ENCODE measurements at places on chromosomes 13 and 19. TPM values are rescaled to one million over a fixed set of nuclear protein-coding genes. Genes with fewer than 3 reads are reported as not detected.

The CD22 gene
- 0.72 TPM for polyA plus RNA-seq

The RFPL4A gene
- 0.26 TPM for polyA plus RNA-seq

The NAPSA gene
- polyA plus RNA-seq, result 0.74 TPM

DNA sequence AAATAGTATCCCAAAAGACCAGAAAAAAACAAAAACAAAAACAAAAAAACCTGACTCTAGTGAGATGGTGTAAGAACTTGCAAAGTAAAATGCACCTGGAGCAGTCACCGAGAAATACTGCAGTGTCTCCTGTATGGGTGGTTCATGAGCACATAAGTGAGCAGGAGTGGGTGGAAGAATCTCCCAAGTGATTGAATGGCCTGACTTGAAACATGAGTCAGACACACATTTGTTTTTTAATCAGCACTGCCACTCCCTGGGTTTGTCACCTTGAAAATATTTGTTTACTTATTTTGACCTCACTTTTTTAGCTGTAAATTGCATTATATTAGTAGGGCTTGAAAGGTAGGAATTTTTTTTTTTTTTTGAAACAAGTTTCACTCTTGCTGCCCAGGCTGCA is 2.0 kb downstream of the ZNF431 start:
- DNase-seq, result no peak

GRCh38 chr13:113324398-113324797 is 27.4 kb downstream of the LAMP1 start:
- DNase-seq, result no peak

- DNase-seq, result no peak
Observed at GRCh38 chr19:10634430-10634829, 9.1 kb downstream of the SLC44A2 start.
